Tibial nerve (tissue), 4 donors: ENCODE measurements at places on chromosomes 7 and 10. TPM values are rescaled to one million over a fixed set of nuclear protein-coding genes. Genes with fewer than 3 reads are reported as not detected.
A peak's percentile ranks its signal among the peaks of the same experiment; 100 is the strongest.

DNA sequence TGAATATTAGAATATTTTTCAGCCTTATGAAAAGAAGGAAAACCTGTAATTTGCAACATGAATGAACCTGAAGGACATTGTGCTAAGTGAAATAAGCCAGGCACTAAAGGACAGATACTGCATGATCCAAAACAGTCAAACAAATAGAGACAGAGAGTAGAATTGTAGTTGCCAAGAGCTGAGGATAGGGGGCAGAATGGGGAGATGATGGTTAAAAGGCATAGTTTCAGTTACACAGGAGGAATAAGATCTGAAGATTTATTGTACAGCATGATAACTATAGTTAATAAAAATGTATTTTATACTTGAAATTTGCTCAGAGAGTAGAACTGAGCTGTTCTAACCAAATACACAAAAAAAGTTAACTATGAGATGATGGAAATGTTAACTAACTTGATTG, 149.0 kb upstream of the TMEM106B start:
- no peak for DNase-seq

DNA sequence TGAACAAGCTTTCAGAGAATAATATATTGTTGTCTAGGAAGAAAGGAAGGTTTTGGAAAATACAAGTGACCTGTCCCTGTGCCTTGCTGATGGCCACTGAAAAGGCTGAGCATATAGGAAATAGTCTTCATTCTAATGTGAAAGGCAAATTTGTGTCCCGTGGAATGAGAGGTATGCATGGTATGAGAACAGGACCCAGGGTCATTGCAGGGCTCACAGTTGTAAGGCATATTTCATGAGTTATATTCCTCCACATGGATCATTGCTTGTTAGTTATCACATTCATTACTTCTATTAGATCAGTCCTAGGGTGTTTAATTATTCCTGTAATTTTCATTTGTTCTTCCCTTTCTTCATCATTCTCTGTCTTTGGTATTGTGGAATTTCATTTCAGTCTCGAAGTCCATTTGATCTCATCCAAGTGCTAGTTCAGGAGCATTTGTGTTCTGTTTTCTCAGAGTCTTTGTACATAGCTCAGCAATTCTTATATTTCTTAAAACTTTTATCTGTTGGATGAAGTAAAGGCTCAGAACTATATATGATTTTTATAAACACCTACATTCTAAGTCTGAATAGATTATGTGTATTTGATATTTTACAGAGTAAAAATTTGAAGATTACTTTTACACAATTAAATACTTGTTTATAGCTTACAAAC, 39.4 kb upstream of the ARHGAP21 start:
- DNase-seq, result no peak

GRCh38 chr7:83579740-83580139, 69.2 kb downstream of the SEMA3E start:
- no peak for DNase-seq

DNA sequence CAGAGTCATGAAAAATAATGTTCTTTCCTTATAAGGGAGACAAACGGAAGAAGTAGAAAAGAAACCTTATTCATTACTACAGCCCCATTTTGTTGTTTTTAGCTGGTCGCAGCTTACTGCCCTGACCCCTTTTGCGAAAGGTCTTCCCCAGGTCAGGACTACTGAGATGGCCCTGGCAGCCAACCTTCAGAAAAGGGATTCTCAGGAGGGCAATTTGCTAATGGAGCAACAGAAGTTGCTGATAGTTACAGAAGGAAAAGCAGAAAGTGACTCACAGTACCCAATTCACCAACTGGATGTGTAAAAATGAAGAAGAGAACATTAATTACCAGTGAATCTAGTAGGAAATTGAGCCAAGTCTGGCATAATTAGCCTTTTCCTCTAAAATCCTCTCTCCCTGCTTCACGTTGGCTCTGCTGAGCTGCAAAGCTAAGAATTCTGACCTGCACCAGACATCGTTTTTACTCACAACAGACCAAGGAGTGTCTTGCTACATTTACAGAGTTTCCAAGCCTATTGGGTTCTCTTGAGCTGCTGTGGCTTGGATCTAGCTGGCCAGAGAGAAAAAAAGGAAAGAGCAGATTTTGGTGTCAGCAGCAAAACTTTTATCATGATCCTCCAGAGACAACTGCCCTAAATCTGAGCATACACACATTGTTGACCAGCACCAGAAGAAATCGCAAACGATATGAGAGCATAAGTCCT, 499.9 kb upstream of the FZD8 start:
- DNase-seq, result peak; percentile 19

CYP2C19 gene
- not detected for total RNA-seq

- no peak for DNase-seq
Measured at GRCh38 chr7:159064816-159065510, 79.7 kb downstream of the VIPR2 start.

- DNase-seq, result no peak
Measured at GRCh38 chr7:121474301-121474673, 78.2 kb upstream of the FAM3C start.

GRCh38 chr7:18144166-18144565, 116.5 kb upstream of the PRPS1L1 start:
- no peak for DNase-seq

C7orf33 gene
- total RNA-seq, result not detected

- no peak for DNase-seq
Measured at GRCh38 chr7:1058311-1058710, 14.0 kb downstream of the GPR146 start.

DNA sequence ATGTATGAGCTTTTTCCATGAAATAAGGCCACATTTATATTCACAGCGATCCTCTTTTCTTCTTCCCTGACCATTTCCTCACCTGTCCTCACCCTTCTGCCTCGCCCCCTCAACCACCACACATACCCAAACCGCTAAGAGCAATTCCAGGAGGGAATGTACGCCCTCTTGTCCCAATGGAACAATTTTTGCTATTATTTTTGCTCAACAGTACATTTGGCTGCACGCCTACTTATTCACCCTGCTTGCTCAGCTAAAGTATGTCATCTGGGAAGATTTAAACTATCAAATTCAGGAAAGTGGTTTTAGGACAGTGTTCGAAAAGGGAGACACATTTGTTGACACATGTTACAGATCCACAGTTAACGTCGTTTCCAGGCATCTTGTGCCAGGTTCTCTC, 252.7 kb downstream of the NEBL start:
- DNase-seq, result no peak

DNA sequence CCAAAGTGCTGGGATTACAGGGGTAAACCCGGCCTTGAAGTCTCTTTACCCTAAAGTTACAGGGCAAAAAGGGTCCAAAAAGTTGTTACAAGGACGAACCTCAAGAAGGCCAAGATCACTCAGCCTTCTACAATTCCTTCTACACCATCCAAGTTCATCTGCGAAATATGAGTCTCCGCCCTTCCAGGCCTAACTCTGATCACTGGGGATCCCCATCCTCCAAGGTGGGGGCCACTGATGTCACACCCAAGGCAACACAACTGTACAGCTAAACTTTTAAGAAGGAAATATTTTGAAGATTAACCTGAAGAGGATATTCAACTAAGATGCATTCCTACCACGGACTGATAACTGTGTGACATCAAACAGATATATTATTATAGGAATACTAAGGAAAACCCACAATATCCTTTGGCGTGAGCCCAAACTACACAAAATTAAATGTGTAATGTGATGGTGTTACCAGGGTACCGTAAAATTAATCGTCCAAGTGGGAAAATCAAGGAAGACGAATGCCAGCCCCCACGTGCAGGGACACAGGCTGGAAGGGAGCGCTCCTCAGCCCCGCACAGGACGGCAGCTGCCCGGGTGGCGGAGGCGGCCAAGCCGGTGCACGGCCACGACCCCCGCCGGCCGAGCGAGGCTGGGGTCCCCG, 1.0 kb downstream of the PAXIP1 start:
- no peak for DNase-seq
